ENCODE measurements at places on chromosomes 6 and 20.

- DNase-seq, result no peak
These were observed 81.3 kb upstream of the NAA20 start for GRCh38 chr20:19935842-19936241.

DNA sequence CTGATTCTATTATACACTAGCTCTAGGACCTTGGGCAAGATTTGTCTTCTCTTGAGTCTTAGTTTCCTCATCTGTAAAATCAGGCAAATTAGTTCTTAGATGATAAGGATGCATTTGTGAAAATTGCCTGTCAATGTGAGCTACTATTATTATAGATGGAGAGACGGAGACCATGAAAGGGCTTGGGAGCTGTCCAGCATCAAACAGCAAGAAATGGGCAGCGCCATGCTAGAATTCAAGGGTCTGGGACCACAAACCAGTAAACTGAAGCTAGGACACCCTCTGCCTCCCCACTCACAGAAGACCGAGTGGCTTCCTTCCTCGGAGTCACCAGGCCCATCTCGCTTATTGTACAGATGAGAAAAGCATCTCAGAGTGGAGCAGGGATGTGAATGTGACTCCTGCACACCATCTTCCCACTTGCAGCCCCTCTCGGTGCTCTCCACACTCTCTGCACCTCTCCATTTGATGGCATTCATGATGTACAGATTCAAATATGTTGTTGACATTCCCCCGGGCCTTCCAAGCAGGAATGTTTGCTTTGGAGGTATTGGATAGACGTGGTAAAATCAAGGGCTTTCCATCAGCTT lies 24.1 kb upstream of the BPIFA3 start:
- no peak for DNase-seq

DNA sequence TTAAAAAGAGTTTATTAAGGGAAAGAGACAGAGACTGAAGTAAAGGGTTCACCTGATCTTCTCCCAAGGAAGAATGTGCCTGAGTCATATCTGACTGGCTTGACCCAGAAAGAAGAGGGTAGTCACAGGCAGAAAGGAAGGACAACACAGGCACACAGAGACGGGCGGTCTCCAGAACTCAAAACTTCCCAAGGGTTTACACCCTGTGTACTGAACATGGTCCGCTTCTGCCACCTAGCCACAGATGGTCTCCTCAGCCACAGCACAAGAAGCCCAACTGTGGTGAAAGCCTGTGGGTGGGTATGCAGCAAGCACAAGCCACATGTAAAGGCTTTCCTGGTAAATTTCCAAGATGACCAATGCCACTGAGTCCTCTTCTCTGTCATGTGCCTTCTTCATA lies 17.2 kb downstream of the UNC5CL start:
- no peak for DNase-seq

- DNase-seq, result no peak
These were observed 699 bp upstream of the HSPA1B start for GRCh38 chr6:31826793-31827285.

- DNase-seq, result no peak
These were observed 212.1 kb upstream of the PHACTR1 start for GRCh38 chr6:12504325-12504966.

GRCh38 chr20:61900011-61900944 lies 165.4 kb downstream of the TAF4 start:
- no peak for DNase-seq

DNA sequence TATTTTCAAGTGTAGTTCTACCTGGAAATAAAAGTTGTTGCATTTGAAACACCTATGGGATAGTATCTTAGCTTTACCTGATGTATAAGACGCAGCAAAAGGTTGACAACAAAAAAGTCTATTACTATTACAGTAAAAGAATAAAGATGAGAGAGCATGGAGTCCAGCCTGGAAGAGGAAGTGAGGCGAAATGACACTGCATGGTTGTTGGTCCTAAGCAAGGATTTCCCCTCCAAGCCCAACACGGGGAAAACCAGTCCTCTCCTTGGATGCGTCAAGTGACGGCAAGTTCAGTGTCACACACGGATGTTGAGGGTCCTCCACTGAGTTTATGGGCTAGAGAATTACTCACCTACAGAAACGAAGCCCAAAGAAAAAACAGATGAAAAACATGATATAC lies 51.7 kb downstream of the COL11A2 start:
- DNase-seq, result no peak

DNA sequence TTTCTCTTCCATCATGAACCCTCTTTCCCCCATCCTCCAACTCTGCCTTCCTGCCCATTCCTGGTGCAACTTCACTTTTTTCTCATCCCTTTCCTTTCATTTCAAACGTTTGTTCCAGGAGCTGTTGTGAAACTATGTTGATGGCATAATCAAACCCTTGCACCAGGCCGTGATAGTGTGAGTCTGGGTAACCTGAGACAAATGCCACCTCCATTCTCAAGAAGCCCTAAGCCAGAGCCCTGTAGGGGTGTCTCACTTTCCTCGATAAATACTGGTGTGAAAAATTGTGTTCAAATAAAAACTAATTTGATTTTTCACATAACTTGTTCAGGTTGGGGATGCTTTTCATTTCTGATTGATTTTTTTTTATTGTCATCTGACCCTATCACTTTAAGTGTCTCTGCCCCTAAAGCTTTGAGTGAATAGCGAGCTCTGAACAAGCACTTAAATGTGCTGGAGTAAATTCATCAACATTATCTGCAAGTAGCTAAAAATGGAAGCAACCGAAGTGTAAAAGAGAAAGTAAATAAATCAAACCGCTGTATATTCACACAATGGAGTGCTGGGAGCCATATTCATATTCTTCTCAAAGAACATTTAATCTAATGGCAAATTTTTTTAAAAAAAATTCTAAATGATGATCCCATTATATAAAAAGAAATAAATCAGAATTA lies 303.1 kb upstream of the CDYL start:
- DNase-seq, result no peak

- no peak for DNase-seq
These were observed 42.2 kb downstream of the TBC1D7 start for GRCh38 chr6:13286181-13286580.

DNA sequence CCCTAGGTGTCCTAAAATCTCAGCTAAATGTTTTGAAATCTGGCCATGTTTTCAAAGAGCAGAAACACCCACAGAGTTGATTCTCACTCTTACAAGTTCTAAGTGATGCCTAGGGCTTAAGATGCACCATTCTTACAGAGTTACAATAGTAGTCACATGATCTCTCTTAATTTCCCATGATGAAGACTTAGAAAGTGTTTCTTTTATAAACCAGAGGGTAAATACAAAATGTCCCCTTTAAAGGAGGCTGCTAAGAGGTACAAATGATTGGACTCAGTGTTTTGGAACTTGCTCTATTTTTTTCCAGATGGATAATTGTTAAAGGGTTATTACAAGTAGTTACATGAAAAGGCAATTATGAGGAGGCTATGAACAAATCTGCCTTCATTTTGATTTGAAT lies 244.6 kb downstream of the GRM1 start:
- no peak for DNase-seq

DNA sequence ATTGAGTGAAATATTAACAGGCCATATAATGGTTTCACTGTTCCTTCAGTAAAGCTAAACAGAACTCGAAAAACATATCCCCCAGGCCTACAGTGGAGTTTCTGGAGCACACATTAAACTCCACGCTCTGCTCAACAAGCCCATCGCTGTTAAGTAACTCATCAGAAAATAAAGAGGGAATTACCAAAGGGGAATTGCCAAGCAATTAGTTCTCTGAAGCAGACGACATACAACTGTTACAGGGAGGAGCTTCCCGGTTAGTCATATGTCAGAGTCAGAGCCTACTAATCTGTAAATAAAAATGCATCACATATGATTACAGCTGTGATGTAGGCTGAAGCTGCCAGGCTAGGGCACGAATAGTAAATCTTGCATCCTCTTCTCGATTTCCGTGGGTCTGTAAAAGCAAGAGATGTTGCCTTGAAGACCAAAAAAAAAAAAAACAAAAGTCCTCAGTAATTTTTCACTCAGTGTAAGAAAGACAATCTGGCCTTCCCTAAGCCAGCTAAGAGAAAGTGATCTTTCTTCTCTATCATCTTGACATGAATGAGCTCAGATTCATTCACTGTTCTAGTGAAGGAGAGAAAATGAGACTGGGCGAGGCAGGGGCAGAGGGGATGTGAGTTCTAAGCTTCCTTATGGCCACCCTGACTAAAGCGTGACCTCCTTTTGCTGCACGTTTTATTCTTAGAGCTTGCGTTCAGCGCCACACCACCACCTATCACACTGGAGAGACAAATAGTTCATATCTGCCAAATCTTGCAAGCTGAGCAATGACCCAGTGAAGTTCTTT lies 13.8 kb downstream of the ATXN1 start:
- no peak for DNase-seq

- no peak for DNase-seq
These were observed 10.4 kb upstream of the GCNT2 start for GRCh38 chr6:10510592-10511367.

- DNase-seq, result no peak
These were observed 82.8 kb upstream of the CDYL start for GRCh38 chr6:4693173-4693970.

- DNase-seq, result no peak
These were observed 868.3 kb downstream of the EYS start for GRCh38 chr6:64838726-64839125.

DNA sequence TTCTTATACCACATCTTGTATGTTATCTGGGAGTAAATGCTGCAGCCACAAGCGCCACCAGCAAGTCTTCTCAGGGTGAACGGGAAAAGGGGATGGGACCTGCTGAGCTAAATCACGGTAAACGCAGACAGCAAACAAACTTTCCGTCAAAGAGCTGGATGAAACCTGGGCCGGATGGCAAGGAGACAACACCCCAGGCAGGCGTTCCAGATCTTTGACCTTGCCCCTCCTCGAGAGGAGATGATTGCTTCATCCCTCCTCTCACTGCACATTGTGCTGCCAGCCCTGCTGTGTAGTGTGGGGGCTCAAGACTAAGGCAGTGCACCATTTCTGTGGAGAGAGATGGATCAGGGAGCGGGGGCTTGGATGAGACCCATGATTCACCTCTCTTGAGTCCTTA lies 9.8 kb downstream of the RAET1E start:
- no peak for DNase-seq

- DNase-seq, result no peak
These were observed 51.1 kb upstream of the MYL9 start for GRCh38 chr20:36490191-36490590.

- DNase-seq, result no peak
These were observed 13.5 kb downstream of the NCOA7 start for GRCh38 chr6:125804264-125804663.

- peak; percentile 95 for DNase-seq
These were observed at the start of gene OSTM1 for GRCh38 chr6:108074359-108075144. Gene OSTM1, minus strand, starts transcription at chr6:108074741. Its CDS starts 90 bp downstream, at chr6:108074651.

- DNase-seq, result no peak
These were observed 53.3 kb upstream of the EPB41L1 start for GRCh38 chr20:36101192-36101591.

- no peak for DNase-seq
These were observed 43.3 kb downstream of the SCP2D1 start for GRCh38 chr20:18856873-18857272.

- DNase-seq, result no peak
These were observed at the start of gene NNAT for GRCh38 chr20:37521061-37521771. Gene NNAT, plus strand, starts transcription at chr20:37521250. Its CDS starts 82 bp downstream, at chr20:37521332.

DNA sequence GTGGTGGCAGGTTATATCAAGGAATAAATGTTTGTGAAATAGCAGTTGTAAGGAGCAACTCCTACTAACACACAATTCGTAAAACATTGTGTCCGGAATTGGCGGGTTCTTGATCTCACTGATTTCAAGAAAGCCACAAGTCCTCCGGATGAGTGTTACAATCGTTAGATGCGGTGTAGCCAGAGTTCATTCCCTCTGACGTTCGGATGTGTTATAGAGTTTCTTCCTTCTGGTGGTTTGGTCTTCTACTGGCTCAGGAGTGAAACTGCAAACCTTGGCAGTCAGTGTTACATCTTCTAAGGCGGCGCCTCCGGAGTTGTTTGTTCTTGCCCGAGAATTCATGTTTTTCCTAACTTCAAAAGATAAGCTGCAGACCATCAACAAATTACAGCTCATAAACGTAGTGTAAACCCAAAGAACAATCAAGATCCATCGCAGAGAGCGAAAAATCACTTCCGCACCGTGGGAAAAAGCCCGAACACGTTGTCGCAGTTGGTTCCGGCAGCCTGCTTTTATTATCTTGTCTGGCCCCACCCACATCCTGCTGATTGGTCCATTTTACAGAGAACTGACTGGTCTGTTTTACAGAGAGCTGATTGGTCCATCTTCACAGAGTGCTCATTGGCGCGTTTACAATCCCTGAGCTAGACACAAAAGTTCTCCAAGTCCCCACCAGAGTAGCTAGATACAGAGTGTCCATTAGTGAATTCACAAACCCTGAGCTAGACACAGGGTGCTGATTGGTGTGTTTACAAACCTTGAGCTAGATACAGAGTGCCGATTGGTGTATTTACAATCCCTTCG lies 58.2 kb downstream of the TRIM27 start:
- DNase-seq, result peak; percentile 32

DNA sequence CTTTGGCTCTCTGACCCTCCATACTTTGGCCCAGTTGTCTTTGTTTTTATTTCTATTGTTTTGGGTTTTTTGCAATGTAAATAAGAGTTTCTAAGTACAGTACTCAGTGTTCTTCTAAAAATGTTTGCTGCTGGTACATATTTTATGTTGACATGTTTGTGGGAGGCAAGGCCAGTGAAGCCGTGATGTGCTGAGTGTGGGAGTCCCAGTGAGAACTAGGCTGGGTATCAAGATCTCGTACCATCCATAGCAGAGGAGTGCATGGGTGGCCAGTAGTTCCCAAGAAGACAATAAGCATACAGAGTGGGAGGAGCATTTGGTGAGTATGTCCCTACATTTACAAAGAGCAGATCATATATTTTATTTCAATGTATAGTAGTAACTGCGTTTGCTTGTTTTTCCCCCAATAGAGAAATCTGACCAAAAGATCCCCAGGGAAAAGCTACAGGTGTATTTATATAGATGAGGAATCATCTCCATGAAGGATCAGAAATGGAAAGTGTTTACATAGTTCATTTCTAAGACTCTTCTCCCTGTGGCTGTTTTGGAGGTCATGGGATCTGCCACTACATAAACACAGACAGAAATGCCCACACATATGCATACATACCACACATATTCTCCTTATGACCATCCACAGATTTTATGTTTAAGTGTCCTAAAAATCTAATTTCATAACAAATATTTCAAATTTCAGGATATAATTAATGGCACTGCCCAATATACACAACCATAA lies 285.9 kb downstream of the ALDH8A1 start:
- DNase-seq, result no peak

- no peak for DNase-seq
These were observed 56.1 kb upstream of the B3GAT2 start for GRCh38 chr6:71012866-71013469.

DNA sequence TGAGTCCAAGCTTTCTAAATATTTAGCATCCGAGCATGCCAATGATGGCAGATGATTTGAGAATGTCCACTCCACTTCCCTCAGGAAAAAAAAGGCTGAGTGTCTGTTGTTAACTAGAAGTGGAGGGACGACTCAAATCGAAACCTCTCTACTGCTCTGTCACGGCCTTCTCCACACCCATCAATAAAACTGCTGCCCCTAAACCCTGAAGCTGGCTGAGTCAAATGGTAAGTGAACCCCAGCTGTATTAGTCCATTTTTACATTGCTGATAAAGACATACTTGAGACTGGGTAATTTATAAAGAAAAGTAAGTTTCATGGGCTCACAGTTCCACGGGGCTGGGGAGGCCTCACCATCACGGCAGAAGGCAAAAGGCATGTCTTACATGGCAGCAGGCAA lies 707.0 kb downstream of the QKI start:
- DNase-seq, result no peak

GRCh38 chr6:86586195-86586594 lies 351.1 kb upstream of the HTR1E start:
- DNase-seq, result no peak

- no peak for DNase-seq
These were observed 10.4 kb upstream of the BCAS4 start for GRCh38 chr20:50784464-50784863.
